Uterus (tissue), 4 donors: ENCODE measurements at places on chromosomes 2 and 18. TPM values are rescaled to one million over a fixed set of nuclear protein-coding genes. Genes with fewer than 3 reads are reported as not detected.

Gene NEU2
- not detected for total RNA-seq

Gene PAX3
- total RNA-seq = not detected

DNA sequence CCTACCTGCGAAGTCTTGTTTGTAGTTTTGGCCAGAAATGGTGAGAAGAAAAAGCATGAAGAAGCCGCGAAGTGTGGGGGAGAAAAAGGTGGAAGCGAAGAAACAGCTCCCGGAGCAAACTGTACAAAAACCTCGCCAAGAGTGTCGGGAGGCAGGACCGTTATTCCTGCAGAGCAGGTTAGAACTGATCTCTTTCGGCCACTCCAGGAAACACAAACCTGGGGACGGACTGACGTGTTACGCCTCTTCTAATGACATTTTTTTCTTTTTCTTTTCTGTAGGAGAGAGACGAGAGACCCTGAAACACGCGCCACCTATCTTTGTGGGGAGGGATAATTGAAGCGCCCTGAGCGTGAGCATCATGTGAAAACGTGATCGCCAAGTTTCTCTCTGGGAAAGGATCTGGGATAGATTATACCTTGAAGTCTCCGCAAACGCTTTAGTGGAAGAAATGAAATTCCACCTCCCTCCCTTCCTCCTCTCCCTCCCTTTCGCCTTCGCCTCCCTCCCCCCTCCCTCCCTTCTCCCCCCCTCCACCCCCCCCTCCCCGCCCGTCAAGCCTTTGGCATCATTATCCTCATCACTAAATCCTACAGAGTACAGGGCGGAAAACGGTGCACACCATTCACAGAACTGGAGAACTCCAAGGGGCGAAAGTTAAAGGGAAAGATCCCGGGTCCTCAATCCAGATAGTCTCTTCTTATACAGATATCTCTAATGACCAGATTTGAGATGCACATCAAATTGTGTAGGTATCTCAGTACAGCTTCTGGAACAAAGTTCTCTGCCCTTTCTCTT is at the start of gene ZEB2:
Gene ZEB2, minus strand, starts transcription at position 186 of the 798 bp plus-strand sequence. CDS start 2,769 bp downstream, outside the sequence.
- DNase-seq = peak; percentile 80

- peak; percentile 92 for DNase-seq
Measured at GRCh38 chr2:85602476-85603234, at the start of gene TMEM150A. Gene TMEM150A (minus strand): TSS chr2:85602698. CDS start chr2:85601948, 750 bp downstream.

DNA sequence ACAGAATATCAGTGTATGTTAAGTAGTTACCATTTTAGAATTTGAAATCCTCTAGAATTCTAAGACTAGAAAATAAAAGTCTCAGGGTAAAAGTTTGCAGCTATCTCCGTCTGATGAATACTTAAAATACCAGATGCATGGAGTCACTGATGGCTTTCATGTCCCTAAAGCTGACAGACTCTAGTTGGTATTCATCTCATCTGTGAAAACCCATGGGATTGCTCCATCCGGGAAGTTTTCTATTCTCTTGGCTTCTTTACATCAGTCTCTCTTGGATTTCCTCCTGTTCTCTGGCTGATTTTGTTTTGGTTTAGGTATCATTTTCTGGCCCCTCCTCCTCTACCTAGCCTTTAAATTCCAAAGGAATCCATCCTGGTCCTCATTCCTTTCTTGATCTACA is 465.6 kb upstream of the POU3F3 start:
- DNase-seq = no peak

DNA sequence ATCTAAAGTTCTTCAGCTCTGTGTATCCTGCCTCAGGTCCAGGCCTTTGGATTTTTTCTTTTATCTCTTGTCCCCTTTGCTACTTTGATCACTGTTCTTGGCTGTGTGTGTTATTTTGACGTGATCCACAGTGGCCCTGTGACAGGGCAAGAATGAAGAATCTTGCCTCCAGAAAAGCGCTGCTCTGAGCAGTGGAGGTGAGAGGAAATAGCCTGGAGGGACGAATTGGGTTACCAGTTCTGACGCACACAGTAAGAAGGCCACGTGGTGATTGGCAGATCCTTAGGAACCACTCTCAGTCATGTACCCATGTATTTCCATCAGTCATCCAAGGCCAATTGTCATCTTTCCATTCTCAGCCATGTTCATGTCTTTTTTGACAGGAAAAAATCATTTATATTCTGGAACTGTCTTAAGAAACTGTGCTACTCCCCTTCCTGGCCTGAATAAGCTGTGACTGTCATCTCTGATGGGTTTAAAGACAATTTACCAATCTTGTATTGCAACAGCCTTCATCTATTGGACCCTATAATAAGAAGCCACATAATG is 47.6 kb downstream of the MAPK4 start:
- DNase-seq = no peak
